ENCODE measurements at places on chromosomes 2 and 18. TPM values are rescaled to one million over a fixed set of nuclear protein-coding genes. Genes with fewer than 3 reads are reported as not detected.

DNA sequence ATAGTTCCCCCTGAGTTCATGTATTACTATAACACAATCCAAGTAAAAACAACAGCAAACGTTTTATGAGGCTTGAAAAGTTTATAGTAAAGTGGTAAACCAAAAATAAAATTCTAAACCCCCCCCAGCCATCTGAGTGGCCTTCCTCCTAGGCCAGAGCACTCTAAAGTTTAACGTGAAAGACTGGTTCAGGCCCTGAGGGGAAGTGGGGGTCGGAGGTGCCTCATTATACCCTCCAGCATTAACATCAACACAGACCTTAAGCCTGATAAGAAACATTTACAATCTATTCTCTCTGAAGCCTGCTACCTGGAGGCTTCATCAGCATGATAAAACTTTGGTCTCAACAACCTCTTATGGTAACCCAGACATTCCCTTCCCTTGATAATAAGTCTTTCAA lies 29.0 kb upstream of the CNGA3 start:
- no peak overlapping the region for H3K27ac ChIP-seq
- DNase-seq: no peak
- H3K27me3 ChIP-seq: no peaks in the 10 kb centered on the region
- H3K4me1 ChIP-seq: peaks cover 4% of the 10 kb centered on the region

- peak overlapping the region; percentile 89 for H3K4me3 ChIP-seq
- H3K4me1 ChIP-seq: peaks cover 17% of the 10 kb centered on the region
- H3K36me3 ChIP-seq: no peaks in the 10 kb centered on the region
- H3K27me3 ChIP-seq: 0 out of 2 replicates have a peak, but pooled peaks cover 2% of the 10 kb centered on the region
- peak; percentile 75 for DNase-seq
These were observed 1.4 kb upstream of the CTNNA2 start for GRCh38 chr2:79511320-79511951.

Gene FSIP2
- 1.4 TPM for total RNA-seq

DNA sequence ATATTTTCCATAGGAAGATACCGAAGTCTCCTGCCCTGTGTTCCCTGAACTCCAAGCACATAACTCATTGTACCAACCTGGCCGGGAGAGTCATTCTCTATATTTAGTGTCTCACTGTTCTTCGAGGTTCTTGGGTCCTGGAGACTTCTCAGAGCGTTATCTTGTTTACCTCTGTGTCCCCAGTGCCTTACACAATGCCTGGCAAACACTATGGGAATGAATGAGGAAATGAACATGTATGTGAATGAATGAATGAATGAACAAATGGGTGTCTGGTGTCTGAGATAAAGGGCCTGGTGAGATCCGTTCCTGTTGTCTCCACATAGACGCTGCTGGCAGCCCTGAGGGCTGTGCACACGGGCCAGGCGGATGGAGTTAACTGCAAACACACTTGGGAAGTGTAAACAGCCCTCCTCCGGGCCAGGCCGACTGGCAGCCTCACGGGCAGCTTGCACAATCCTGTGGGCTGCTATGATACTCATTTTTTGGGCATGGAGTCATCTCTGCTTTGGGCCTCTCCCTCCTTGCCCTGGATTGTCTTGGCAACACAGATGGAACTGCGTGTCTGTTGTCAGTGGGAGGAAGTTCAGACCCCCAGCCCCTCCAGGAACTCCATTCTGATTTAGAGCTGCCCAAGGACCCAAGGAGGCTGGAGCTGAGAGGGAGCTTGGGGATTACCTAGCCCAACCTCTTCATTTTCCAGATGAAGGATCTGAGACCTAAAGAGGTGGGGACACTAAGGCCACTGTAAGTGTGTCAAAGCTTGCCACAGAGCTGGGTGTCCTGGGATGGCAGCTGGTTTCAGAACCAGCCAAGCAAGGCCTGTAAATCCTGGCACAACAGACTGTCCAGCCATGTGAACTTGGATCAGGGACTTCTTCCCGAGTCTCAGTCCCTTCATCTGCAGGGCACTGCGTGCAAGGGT lies 124.4 kb downstream of the INHBB start:
- peaks cover 92% of the 10 kb centered on the region for H3K27me3 ChIP-seq
- no peak overlapping the region for H3K27ac ChIP-seq
- H3K4me3 ChIP-seq: no peak overlapping the region
- no peak for DNase-seq

Gene RAX
- 0.52 TPM for total RNA-seq

GRCh38 chr2:36606925-36607324 lies 9.0 kb upstream of the FEZ2 start:
- no peak for DNase-seq
- H3K4me3 ChIP-seq: no peak overlapping the region
- no peaks in the 10 kb centered on the region for H3K27me3 ChIP-seq
- no peaks in the 10 kb centered on the region for H3K4me1 ChIP-seq

DNA sequence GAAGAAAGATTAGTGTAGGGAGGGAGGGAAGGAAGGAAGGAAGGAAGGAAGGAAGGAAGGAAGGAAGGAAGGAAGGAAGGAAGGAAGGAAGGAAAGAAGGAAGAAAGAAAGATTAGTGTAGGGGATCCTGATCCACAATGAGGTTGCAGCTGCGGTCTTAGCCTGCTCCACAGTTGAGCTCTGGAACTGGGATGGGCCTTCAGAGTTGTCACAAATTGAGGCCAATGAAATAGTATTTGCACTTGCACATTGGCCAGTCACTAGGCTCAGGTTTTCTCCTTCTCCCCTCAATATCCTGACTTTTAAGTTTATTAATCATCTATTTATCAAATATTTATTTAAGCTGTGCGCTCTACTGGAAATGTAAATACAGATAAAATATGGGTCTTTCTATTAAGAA lies 34.3 kb downstream of the DOK6 start:
- no peak overlapping the region for H3K4me3 ChIP-seq
- no peaks in the 10 kb centered on the region for H3K4me1 ChIP-seq
- H3K36me3 ChIP-seq: no peaks in the 10 kb centered on the region
- H3K27ac ChIP-seq: no peak overlapping the region
- no peak for DNase-seq

DNA sequence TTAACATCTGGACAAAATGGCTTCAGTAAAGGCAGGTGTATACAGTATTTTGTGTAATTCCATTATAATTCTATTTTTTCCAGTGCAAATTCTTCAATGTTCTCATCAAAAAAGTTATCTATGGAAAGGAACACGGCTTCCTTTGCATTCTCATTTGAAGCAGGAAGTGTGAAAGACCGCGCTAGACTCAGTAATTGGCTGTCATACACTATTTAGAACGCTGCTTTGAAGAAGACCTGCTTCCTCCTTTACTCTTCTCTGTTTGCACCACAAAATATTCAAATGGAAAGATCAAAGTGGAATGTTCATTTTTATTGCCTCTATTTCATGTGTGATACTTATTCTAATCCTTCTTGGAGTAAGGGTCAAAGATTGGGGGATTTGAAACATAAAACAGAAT lies 883.7 kb downstream of the TSN start:
- no peak overlapping the region for H3K4me3 ChIP-seq
- no peak overlapping the region for H3K27ac ChIP-seq
- no peaks in the 10 kb centered on the region for H3K4me1 ChIP-seq
- H3K36me3 ChIP-seq: no peaks in the 10 kb centered on the region
- H3K27me3 ChIP-seq: no peaks in the 10 kb centered on the region
- no peak for DNase-seq

DNA sequence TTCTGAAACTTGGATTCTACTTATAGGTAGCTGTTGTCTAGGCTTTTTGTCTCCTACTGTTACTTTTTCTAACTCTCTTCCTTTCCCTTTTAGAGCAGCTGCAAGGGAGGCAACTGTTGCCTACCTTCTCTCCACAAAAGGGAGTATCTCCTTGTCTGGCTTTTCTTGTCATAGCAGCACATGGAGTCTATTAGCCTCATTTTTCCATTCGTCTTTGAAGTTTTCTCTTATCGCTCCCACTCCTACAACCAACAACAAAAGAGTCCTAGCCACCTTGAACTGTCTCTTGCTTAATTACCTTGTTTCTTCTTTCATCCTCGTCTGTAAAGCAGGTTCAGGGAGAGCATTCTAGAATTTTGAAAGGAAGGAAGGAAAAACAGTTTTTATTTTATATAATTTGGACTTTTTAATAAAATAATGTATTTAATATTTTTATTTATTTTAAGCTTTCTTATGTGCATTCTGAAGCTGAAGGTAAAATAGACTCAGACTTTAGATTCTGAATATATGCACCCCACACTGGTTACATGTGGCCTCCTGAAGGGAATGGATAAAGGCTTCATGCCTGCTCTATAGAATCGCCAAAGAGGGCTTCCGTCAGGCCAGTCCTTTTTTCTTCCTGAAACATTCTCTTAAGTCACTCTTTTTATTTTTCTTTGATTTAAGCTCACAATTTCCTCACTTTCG lies 154.4 kb downstream of the CSRNP3 start:
- no peak for DNase-seq
- no peaks in the 10 kb centered on the region for H3K36me3 ChIP-seq
- H3K4me3 ChIP-seq: no peak overlapping the region
- no peak overlapping the region for H3K27ac ChIP-seq

- no peak overlapping the region for H3K27ac ChIP-seq
- H3K27me3 ChIP-seq: no peaks in the 10 kb centered on the region
- no peak for DNase-seq
- H3K4me1 ChIP-seq: no peaks in the 10 kb centered on the region
- H3K36me3 ChIP-seq: no peaks in the 10 kb centered on the region
These were observed 477.9 kb upstream of the TNP1 start for GRCh38 chr2:217337771-217338170.

- peaks cover 33% of the 10 kb centered on the region for H3K4me1 ChIP-seq
- H3K27ac ChIP-seq: peak overlapping the region; percentile 99
- DNase-seq: no peak
- peak overlapping the region; percentile 42 for H3K4me3 ChIP-seq
- no peaks in the 10 kb centered on the region for H3K36me3 ChIP-seq
These were observed 21.9 kb downstream of the TEX44 start for GRCh38 chr2:231614559-231615057.

DNA sequence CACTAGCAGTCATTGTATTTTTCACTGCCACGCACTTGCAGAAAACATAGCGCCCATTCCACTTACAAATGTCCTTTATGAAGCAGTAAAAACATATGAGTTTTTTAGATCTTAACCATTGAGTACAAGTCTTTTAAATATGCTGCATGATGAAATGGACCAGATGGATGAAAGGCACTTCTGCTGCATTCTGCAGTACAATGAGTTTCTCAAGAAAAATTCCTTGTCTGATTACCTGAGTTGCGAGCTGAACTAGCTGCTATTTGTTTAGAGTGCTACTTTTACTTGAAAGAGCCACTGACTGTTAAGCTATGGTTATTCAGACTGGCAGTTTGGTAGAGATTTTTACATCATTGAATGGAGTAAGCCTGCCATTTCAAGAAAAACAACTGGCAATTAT lies 825.5 kb upstream of the ACVR2A start:
- no peak overlapping the region for H3K27ac ChIP-seq
- H3K4me1 ChIP-seq: peaks cover 2% of the 10 kb centered on the region
- H3K36me3 ChIP-seq: no peaks in the 10 kb centered on the region
- no peaks in the 10 kb centered on the region for H3K27me3 ChIP-seq
- DNase-seq: no peak

Data from H1 (cell line).